ENCODE measurements at places on chromosomes 5 and 9. TPM values are rescaled to one million over a fixed set of nuclear protein-coding genes. Genes with fewer than 3 reads are reported as not detected.

SHISAL2B gene
- not detected for total RNA-seq

CDKN2B-AS1 gene
- 5.2 TPM for total RNA-seq

PCDHGC5 gene
- 3.4 TPM for total RNA-seq

TLR4 gene
- total RNA-seq = 89.8 TPM

MARVELD2 gene
- total RNA-seq = 1.3 TPM

SGCD gene
- total RNA-seq = 16.9 TPM

ENTPD8 gene
- 0.06 TPM for total RNA-seq

GLRA1 gene
- total RNA-seq = not detected

SPATA31C1 gene
- total RNA-seq = not detected

BARHL1 gene
- not detected for total RNA-seq

GAS1 gene
- total RNA-seq = 5.5 TPM

ROPN1L gene
- total RNA-seq = 0.31 TPM

MUSK gene
- total RNA-seq = 0.56 TPM

S1PR3 gene
- total RNA-seq = 17.5 TPM

PALM2AKAP2 gene
- total RNA-seq = 18.2 TPM

RLN1 gene
- not detected for total RNA-seq

SH3GL2 gene
- total RNA-seq = not detected

SPATA31E1 gene
- total RNA-seq = not detected

ACTL7A gene
- total RNA-seq = not detected

SVEP1 gene
- 3.5 TPM for total RNA-seq

IL31RA gene
- total RNA-seq = 0.26 TPM

IFNA2 gene
- total RNA-seq = not detected

GHR gene
- 3.6 TPM for total RNA-seq

STKLD1 gene
- 0.79 TPM for total RNA-seq

ADAMTS16 gene
- total RNA-seq = not detected

F2RL1 gene
- total RNA-seq = 7.5 TPM

NR2F1-AS1 gene
- total RNA-seq = 9.8 TPM

FOXD4L5 gene
- 0.06 TPM for total RNA-seq

CCNG1 gene
- total RNA-seq = 172 TPM

DMRTA1 gene
- 0.06 TPM for total RNA-seq

DOCK8 gene
- total RNA-seq = under 0.01 TPM

NSG2 gene
- not detected for total RNA-seq

ECSCR gene
- total RNA-seq = 13.7 TPM

CREBRF gene
- 16.9 TPM for total RNA-seq

PHAX gene
- total RNA-seq = 69.9 TPM

SPINK13 gene
- not detected for total RNA-seq

FAM53C gene
- 21.4 TPM for total RNA-seq

LSM11 gene
- 3.2 TPM for total RNA-seq

PGM5 gene
- total RNA-seq = 66.7 TPM

DMRT3 gene
- not detected for total RNA-seq

RNF183 gene
- not detected for total RNA-seq

TMEM252 gene
- not detected for total RNA-seq

SLC46A2 gene
- total RNA-seq = not detected
